ENCODE measurements at places on chromosomes 5 and 9. TPM values are rescaled to one million over a fixed set of nuclear protein-coding genes. Genes with fewer than 3 reads are reported as not detected.

Gene GBGT1
- 13.6 TPM for total RNA-seq

Gene CERCAM
- 21.8 TPM for total RNA-seq

Gene CKMT2
- not detected for total RNA-seq

Gene CARD6
- 20.5 TPM for total RNA-seq

Gene FSD1L
- 6.2 TPM for total RNA-seq

Gene NADK2
- total RNA-seq = 25.1 TPM

Gene ACOT12
- total RNA-seq = not detected

Gene IFNA2
- not detected for total RNA-seq

Gene MYORG
- 2.3 TPM for total RNA-seq

Gene TRPM6
- total RNA-seq = under 0.01 TPM

Gene IL9
- not detected for total RNA-seq

Gene PCA3
- under 0.01 TPM for total RNA-seq

Gene CDH10
- not detected for total RNA-seq

Gene BARX1
- total RNA-seq = not detected

Gene ENTR1
- 30.2 TPM for total RNA-seq

Gene GDF9
- total RNA-seq = under 0.01 TPM

Gene ANKRD20A1
- 0.32 TPM for total RNA-seq

Gene CAAP1
- 23.3 TPM for total RNA-seq

Gene PCDHA8
- total RNA-seq = 0.15 TPM

Gene ANP32B
- 4.2 TPM for total RNA-seq

Gene MYOZ3
- total RNA-seq = under 0.01 TPM

Gene RNF183
- total RNA-seq = not detected

Gene CCL27
- not detected for total RNA-seq

Gene SPACA9
- 1.6 TPM for total RNA-seq

Gene RNF208
- not detected for total RNA-seq

Gene LMX1B
- not detected for total RNA-seq

Gene MAMDC4
- 1.5 TPM for total RNA-seq

Gene MELK
- total RNA-seq = 28.3 TPM

Gene AP3S1
- 67.2 TPM for total RNA-seq

Gene TMEM232
- total RNA-seq = 1.5 TPM

Gene GCNT4
- 0.30 TPM for total RNA-seq

Gene SPATA31A1
- not detected for total RNA-seq

Gene MRPS30
- total RNA-seq = 68.9 TPM

Gene MARCOL
- total RNA-seq = not detected

Gene IRX2
- total RNA-seq = not detected

Gene FOXD4L5
- total RNA-seq = not detected

Gene DPP7
- 69.8 TPM for total RNA-seq

Gene EPB41L4A
- 8.8 TPM for total RNA-seq

Gene LIFR
- total RNA-seq = 51.5 TPM

Gene PPP3R2
- total RNA-seq = not detected

Gene TGFBI
- total RNA-seq = 40.6 TPM

Gene ANKRD18A
- total RNA-seq = under 0.01 TPM

Gene GPR151
- not detected for total RNA-seq

Gene MAST4
- 24.0 TPM for total RNA-seq
